Activated gamma-delta T cell treated with Interleukin-2 at 50 U/mL for 16 hours (primary cell): ENCODE measurements at places on chromosomes 6 and 20.
A peak's percentile ranks its signal among the peaks of the same experiment; 100 is the strongest.

GRCh38 chr20:34768096-34768495, 57.4 kb downstream of the NCOA6 start:
- no peak for DNase-seq

GRCh38 chr6:126531840-126532239, 191.9 kb downstream of the CENPW start:
- DNase-seq, result no peak

DNA sequence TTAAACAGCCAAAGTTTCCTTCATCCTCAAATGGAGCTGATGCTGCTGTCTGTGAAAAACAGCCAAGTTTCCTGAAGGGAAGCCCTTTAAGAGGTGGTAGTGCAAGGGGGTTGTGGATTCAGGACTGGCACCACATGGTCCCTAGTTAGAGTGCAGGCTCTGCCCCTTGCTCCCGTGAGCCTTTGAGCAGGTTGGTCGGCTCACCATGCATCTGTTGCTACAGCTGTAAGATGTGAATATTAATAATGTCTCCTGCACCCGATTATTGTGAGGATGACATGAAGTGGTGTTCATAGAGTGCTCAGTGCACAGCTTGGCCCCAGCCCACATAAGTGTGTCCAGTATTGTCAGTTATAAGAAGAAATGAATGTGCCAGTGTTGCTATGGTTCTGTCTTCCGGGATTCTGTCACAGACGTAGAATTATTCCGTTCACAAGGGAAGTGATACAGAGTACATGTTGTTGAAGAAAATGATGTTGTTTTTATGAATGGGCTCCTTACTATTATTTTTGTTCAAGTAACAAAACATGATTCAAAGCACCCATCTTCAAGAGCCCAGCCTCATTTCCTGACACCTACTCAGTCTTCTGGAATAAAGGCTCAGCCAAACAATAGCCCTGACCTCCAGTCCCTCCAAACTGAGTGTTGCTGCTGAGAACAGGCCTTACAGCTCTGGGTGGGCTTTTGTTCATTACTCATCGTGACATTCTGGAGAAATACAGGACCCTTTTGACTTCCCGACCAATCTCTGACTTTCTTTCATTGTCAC, 2.9 kb upstream of the PKIG start:
- DNase-seq, result no peak

DNA sequence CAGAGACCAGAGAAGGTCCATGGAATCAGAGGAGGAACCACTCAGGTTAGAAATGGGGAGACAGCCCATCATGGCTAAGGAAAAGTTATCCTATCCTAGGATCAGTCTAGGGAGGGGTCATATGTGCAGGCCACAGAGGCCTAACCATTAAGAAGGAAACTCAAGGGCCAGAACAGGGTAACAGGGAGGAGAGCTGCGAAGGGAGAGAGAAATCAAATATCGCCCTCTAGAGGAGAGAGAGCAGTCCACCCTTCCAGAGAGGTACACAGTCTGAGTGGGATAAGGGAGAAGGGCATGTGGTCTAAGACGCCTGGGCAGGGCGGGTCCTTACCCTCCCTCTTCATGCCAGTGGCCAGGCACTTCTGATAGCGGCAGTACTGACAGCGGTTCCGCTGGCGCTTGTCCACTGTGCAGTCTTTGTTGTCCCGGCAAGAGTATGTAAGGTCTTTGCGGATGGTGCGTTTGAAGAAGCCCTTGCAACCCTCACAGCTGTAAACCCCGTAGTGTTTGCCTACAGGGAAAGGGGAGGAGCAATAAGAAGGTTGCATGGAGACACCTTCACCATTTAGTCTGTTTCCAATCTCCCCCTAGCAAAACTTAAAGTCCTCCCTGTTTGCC, 2.9 kb downstream of the RXRB start:
- peak; percentile 20 for DNase-seq

DNA sequence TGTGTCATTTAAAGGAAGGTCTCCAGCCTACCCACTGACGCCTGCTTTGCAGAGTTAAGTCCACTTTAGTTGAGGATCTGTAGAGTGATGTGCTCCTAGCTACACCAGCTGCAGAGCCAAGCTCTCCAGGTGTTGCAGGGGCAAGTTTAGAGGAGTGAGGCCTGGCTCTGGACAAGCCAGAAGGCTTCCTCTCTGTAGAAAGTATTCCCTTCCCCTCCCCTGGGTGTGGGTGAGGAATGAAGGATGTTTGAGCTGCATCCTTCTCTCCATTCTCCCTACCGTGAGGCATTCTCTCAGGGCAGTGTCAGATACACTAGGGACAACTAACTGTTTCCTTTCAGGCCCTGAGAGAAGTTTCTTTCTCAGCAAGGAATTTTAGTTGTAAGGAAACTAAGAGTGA, 66.5 kb downstream of the ELOVL5 start:
- DNase-seq, result no peak

- no peak for DNase-seq
These were observed 88.9 kb downstream of the ARMC2 start for GRCh38 chr6:108937170-108937569.

DNA sequence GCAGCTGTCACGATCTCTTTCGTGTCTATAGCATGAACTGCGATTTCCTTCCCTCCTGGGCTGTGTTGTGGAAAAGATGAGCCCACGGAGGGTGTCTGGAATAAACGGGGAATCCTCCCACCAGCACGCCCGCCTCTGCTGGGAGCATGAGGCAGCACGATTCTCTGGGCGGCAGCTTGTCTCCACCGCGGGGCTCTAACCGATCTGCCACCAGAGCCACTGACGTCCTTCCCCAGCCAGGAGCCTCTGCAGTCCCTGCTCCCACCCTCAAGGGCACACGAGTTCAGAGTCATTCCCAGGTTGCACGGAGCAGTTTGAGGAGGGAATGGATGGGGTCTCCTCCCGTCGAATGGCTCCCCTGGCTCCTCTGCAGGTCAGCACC, 197.6 kb downstream of the DLL1 start:
- DNase-seq, result no peak

- peak; percentile 9 for DNase-seq
These were observed 159.8 kb downstream of the ZFP64 start for GRCh38 chr20:52031563-52032303.

- DNase-seq, result no peak
These were observed 58.5 kb downstream of the OGFRL1 start for GRCh38 chr6:71347119-71347518.

GRCh38 chr20:17766226-17766625, 66.5 kb downstream of the BANF2 start:
- DNase-seq, result no peak

- no peak for DNase-seq
These were observed 3.7 kb upstream of the TXNDC5 start for GRCh38 chr6:7914311-7914710.

- no peak for DNase-seq
These were observed 337.5 kb upstream of the CITED2 start for GRCh38 chr6:139711804-139712585.

DNA sequence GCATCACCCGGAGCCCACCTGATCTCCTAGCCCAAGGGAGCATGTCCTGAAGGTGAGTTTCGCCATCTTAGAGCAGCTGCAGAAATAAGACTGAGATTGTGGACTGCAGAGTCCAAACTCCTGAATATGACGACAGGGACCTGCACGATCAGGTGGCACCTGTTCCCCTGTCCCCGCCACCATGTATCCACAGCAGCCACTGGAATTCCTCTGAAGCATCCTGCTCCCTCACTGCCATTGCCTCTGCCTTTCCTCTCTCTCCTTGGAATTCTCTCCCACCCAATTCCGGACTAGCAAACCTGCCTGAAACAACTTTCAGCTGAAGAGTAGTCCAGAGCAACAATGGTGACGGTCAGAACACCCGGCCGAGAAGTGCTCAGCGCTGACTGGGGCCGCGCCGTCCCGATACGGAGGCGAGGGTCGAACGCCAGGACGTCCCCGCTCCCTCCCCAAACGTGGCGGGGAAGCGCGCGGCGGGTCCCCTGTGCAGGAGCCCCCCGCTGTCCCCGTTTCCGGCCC, 694 bp upstream of the FAM120B start:
- DNase-seq, result no peak

DNA sequence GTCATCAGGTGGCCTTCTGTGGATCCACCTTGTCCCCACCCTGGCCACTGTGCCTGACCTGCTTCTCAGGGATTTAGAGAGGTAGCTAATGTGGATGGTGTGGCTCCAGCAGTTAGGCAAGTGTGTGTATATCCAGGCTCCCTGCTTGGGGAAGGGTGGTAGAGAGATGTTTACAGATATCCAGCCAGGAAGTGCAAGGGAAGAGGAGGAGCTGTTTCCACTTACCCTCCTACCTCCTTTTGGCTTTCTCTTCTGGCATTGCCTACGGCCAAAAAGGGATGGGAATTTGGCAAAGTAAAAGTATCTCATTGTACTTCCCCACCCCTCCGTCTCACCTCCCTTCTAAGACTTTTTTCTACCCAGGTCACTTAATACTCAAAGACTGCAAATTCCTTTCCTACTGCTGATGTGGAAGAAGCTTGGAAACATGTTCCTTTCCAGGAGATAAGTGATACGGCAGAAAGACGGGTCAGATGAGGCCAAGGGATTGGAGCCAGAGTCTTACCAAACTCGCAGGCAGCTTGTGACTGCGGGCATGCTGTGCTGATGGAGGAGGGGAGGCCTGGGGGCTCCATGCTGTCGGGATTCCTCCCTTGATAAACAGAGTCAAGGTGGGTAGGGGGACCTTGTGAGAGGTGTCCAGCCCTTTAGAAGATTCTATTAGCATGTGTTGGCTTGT, 253.4 kb downstream of the PRL start:
- DNase-seq, result no peak

- DNase-seq, result no peak
These were observed 44.4 kb downstream of the MRPL14 start for GRCh38 chr6:44082872-44083321.

DNA sequence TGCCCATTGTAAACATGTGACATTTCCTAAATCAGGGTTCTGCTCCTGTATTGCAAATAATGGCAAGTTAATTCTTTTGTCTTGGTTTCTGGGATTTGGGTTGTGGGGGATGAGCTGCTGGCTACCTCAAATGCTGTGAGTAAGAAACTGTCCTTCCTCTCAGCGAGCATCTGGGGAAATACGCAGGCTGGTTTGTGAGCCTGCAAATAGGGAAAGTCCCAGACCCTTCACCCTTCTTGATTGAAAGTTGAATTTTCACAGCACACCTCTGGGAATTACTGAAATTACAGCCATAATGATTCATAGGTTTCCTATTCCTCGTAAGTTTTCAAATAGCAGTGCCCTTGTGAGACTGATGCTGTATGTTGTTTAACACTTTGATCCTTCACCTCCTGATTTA, 138.1 kb downstream of the TBXT start:
- no peak for DNase-seq

GRCh38 chr6:142301651-142302391, at the start of gene ADGRG6:
Gene ADGRG6 (plus strand): TSS chr6:142302007. CDS start chr6:142302330, 323 bp downstream.
- DNase-seq, result peak; percentile 15

- DNase-seq, result no peak
These were observed 438.7 kb upstream of the JARID2 start for GRCh38 chr6:14807130-14807529.

DNA sequence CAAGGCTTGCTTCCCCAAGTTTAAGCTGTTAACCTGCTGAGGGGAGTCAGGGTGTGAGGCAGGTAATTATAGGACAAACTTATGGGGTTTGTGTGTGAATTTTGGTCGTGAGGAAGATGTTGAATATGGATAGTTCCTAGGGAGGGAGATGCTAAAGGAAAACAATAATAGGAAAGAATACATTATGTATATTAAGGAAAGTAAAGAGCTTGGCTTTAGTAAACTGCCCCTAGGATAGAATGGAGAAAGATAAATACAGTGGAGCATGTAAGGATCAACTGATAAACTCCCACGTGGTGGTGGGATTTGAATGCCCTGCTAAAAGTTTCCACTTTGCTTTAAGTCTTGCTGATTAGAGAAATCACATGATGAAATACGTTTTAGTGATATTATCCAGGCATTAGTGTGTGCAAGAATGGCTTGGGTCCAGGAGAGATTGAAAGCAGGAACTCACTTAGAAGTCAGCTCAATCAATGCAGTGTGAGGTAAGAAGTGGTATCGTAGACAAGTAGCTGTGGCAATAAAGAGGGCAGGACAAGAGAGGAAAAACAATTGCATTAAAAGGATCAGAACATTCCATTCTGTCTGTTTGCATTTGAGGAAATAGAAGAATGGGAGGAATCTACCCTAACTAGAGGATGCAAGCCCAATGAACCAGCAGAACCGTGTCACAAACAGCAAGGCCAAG, 52.5 kb downstream of the RPS12 start:
- no peak for DNase-seq

DNA sequence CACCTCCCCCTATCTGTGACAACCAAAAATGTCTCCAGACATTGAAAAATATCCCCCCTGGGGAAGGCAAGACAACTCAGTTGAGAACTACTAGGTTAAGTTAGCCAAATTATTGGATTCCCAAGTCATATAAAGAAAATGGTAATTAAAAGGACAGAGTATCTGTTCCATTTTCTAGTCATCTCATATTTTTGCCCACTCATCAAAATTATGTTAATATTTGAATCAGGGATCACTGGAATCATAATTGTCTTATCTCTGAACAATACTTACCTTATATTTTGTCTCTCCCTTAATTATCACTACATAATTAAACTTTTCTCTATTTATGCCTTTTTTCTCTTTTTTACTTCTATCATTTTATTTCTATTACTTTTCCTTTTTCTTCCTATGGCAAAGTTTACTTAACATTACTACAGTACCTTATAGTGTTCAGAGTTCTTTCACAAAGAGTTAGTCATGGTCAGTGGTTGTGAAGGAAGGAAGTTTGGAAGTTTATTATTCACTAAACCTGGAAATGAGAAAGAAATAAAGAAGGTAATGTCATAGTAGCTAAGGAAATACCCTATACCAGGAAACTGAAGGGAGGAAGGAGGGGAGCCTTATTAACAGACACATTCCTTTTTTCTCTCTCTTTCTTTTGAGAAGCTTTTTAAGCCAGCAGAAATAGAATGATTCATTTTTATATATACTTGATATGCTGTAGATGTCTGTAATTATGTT, 332.9 kb downstream of the COL12A1 start:
- DNase-seq, result no peak

GRCh38 chr6:31125162-31125561, 4.9 kb upstream of the CDSN start:
- no peak for DNase-seq

GRCh38 chr6:132270726-132271402, 130.4 kb downstream of the MOXD1 start:
- DNase-seq, result no peak

- DNase-seq, result no peak
These were observed 129.6 kb downstream of the CD24 start for GRCh38 chr6:106844930-106845329.

- no peak for DNase-seq
These were observed 36.8 kb downstream of the RSPH3 start for GRCh38 chr6:158963020-158963808.
